ENCODE measurements at places on chromosomes 2 and 18.

GRCh38 chr2:197310987-197311420 is 424 bp upstream of the ANKRD44 start:
- DNase-seq = no peak

DNA sequence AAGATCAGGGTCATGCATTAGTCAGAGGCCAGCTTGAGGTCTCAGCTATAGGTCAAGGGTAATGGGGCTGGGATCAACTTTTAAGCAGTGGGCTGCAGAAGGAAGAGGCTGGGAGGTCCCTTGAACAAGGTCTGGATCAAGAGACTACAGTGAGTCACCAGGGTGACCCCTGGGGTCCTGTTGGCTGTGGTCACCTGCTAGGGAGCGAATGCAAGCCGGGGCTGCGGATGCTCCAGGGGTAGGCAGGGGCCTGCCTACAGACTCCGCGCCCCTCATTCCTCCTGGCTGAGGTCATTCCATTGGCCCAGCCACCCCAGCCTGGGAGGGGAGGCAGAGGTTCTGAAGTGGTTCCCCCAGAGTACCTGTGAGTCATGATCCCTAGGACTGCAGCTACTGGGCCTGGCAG is 110.4 kb downstream of the CYP26B1 start:
- DNase-seq = no peak

GRCh38 chr2:187542123-187542522 is 12.1 kb downstream of the TFPI start:
- no peak for DNase-seq

- DNase-seq = no peak
Observed at GRCh38 chr18:22165603-22166068, 3.8 kb upstream of the GATA6 start.

DNA sequence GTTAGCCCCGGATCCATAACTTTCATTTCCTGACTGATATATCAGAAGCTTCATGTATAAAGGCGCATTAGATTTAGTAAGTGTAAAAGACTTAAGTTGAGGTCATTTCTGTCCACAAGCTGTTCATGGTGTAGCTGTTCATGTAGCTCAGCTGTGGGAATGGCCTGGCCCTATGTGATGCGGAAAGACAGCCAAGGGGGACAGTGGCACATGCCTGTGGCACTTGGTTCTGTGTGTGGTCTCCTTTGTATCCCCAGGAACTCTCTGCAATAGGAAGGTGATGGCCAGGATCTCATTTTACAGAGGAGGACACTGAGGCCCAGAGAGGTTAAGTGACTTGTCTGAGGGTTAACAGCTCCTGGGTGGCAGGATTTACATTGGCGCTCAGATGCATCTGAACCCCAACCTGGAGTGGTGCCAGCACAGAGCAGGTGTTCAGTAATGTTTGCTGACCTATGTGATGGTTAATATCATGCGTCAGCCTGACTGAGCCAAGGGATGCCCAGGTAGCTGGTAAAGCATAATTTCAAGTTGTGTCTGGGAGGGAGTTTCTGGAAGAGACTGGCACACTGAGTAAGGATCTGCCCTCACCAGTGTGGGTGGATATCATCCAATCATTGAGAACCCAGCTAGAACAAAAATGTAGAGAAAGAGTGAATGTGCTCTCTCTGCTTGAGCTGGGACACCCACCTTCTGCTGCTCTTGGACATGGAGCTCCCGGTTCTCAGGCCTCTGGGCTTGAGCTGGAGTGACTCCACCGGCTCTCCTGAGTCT is 25.4 kb downstream of the HPCAL1 start:
- DNase-seq = no peak

GRCh38 chr2:240394549-240394948 is 40.9 kb upstream of the GPC1 start:
- no peak for DNase-seq

DNA sequence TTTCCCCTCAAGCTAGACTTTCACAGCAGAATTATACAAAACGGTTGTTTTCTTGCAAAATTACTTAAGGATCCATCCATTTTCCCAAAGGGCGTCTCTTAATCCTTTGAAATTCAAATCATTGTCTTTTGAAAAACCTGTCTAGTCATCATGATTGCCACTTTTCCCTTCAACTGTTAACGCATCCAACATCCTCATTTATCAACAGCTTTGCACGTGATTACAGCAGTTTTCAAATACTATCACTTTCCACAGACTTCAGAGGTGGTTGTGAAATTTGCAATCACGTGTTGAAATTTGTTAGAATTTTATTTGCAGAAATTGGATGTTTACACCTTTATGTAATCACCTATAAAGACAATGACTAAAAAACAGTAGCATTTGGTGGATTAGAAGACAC is 304.4 kb upstream of the SLC39A10 start:
- no peak for DNase-seq

- no peak for DNase-seq
Observed at GRCh38 chr2:194289712-194290346, 1367.2 kb upstream of the SLC39A10 start.

DNA sequence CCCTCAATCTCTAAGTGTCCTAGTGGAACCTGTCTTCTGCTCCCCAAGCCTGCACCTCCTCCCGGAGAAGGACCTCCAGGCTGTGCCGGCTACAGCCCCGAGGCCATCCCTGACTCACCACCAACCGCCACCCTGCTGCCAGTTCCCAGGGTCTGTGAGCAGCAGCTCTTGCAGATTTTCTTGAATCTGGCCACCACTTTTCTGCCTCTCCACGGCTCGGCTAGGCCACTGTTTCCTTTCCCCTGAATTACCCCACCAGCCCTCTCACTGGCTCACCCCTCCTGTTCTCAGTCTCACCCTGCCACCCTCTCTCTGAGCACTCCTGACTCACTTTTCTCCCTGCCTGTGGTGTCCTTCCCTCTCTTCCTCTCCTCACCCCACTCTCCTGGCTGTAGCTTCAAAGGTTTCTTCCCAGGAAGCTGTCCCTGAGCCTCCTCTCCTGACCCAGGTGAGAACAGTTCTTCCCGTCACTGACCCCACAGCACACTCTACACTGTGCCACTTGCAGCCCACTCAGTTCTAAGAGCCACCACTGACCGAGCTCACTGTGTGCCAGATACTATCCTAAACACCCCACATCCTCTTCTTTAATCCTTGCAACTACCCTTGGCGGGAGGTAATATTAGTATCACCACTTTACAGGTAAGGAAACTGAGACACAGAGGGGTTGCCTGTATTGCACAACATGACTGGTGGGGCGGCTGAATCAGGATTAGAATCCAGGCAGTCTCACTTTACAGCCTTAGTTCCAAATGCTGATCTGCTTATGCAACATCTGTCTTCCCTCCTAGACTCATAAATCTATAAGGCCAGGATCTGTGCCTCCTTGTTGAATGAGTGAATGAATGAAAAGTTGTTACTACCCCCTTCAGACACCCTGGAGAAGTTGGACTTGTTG is 111.6 kb downstream of the SMAD7 start:
- DNase-seq = no peak

DNA sequence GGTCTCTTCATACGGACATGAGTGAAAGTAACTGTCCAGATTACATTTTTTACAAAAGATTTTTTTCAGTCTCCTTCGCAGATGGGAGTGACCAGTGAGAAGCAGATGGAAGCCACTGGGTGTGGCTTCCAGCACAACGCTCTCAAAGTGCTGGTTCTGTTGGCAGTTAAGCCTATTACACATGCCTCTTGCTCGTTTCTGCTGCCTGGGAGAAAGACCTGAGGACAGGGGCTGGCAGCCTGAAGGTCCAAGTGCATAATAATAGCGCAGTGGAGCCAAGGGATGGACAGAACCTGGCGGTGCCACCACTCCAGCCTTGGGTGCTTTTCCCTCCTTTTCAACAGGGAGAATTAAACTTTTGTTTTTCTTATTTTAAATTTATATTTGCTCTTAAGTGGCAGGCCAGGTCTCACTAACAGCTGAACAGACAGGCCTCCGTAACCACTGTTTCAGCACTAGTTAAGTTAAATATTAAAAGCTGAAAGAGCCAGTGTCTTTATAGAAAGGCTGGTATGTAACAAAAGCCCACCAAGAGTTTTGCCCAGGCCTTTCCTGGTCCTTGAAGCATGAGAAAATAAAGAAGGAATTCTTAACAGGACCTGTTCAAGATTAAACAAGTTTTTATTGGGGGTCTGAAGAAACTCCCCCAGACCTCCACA is 1.2 kb upstream of the SKA1 start:
- no peak for DNase-seq

DNA sequence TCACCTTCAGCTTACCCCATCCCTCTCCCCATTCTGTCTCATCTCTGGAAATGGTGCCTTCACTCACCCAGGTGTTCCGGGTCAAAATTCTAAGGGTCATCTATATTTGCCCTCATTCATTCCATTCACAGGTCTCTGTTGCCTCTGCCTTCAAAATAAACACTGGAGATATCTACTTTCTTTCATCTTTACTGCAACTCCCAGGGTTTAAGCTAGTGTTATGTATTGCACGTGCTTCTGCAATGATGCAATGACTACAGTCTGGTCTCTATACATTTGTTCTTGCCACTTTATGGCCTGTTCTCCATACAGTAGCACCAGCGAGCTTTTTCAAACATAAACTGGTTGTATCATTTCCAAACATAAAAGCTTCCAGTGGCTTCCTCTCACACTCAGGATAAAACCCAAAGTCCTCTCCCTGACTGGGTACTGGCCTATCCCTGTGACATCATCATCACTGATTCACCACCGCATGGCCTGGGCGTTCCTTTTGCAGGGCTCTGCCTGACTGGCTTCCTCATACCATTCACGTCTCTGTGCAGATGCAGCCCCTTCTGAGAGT is 14.3 kb downstream of the DSG2 start:
- DNase-seq = no peak

GRCh38 chr2:179137200-179137759 is 87.3 kb upstream of the CCDC141 start:
- no peak for DNase-seq

DNA sequence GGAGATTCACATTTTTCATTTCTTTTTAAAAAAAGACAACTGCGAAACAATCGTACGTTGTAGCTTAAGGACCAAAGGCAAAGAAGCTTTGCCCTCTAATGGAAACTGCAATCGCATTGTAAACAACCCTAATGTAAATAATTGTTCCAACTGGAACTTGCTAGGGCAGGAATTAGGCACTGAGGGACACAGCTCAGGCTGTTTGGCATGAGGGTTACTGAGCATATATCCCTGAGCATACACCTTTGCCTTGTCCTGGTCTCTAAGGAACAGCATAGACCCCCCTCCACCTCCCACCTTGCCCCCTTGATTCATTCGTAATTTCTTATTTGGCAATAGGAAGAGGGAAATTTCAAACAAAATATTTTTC is 396.4 kb downstream of the LNPK start:
- no peak for DNase-seq

DNA sequence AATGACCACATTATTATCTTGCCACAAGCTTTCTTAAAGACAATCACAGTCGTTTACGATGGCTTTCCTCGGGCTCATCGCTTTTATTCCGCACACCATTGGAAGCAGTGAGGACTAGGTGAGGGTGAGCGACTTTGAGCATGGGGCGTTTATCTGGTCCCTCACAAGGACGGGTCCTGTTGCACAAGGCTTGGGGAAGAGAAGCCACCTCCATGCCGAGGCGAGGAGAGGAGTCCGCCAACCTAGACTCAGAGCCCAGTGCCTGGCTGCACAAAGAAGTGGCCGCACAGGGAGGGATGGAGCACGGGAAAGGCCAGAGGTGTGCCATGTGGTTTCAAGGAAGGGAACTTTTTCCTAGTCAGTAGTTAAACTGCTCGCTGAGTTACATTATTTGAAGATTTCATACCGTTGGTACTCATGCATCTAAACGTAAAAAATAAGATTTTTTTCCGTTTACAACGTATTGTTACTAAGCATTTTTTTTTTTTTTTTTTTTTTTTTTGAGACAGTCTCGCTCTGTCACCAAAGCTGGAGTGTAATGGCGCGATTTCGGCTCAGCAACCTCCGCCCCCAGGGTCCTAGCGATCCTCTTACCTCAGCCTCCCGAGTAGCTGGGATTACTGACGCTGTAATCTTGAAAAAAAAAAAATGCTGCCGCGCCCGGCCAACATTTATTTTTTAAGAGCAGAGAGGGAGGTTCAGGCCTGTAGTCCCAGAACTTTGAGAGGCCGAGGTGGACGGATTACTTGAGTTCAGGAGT is 849 bp upstream of the CYP27C1 start:
- no peak for DNase-seq

- no peak for DNase-seq
Observed at GRCh38 chr2:237314681-237315080, 99.3 kb downstream of the COL6A3 start.

GRCh38 chr18:5998907-5999306 is 103.6 kb upstream of the TMEM200C start:
- no peak for DNase-seq

DNA sequence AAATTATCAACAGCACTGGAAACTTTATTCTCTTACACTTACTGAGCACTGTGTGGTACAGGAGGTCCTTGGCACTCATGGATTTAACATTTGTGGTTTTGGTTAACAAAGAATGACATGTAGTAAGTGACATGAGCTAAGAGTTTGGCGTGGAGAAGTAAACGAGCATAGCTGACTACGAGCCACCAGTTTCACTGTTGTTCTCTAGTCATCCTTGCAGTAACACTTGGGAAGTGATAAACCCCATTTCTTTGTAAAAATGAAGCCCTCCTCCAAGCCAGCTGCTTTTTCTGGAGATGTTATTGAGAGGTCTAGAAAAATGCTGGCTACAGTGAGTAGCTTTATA is 32.7 kb downstream of the QPCT start:
- DNase-seq = no peak

- no peak for DNase-seq
Observed at GRCh38 chr2:10322481-10322880, 19.8 kb downstream of the HPCAL1 start.

GRCh38 chr2:218577482-218578220 is 9.0 kb downstream of the CNOT9 start:
- DNase-seq = no peak

DNA sequence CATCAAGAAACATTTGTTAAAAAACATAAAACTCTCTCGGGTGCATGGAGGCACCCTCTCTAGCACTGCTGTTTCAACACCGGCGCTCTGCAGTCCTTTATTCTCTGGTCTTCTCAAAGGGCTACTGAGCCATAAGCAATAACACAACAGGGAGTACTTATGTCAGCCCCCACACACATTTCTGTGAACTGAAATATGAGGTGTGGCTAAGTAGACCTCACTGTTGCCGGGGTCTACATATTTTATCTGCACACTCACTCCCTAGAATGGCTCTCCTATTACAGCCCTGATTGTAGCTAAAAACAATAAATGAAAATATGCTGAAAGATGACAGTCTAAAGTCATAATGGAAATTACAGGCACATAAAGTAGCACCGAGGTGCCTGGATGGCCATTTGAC is 235.1 kb downstream of the GRB14 start:
- DNase-seq = no peak

Data from activated CD4-positive, alpha-beta T cell treated with anti-CD3 and anti-CD28 coated beads, Interleukin-2, amount 50 U/mL, for 24 hours (primary cell).